ENCODE measurements at places on chromosomes 5 and 9.

GRCh38 chr5:3801967-3802366 lies 206.3 kb downstream of the IRX1 start:
- DNase-seq, result no peak

GRCh38 chr9:91966503-91966902 lies 16.5 kb upstream of the ROR2 start:
- DNase-seq, result no peak

GRCh38 chr5:16901021-16901644 lies 35.0 kb downstream of the MYO10 start:
- no peak for DNase-seq

GRCh38 chr5:6902597-6902996 lies 189.4 kb downstream of the TENT4A start:
- DNase-seq, result no peak

DNA sequence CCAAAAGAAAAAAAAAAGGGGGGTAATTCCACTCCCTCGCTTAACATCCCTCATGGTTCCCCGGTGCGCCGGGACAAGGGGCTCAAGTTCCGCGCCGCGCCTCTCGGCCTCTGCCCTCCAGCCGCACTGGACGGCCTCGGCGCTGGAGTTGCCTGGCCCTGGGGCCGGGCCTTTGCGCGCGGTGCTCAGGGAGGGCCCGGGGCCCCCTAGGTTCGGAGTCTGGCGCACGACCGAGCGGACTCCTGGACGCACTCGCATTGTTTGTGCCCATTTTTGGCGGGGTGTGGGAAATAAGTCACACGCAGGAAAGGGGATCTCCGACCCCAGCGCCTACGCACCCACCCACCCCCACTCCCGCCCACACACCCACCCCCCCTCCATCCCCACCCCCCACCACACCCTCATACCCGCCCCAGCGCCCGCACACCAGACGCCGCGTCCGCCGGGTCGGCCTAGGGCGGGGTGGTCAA lies 381 bp downstream of the MED22 start:
- DNase-seq, result no peak

DNA sequence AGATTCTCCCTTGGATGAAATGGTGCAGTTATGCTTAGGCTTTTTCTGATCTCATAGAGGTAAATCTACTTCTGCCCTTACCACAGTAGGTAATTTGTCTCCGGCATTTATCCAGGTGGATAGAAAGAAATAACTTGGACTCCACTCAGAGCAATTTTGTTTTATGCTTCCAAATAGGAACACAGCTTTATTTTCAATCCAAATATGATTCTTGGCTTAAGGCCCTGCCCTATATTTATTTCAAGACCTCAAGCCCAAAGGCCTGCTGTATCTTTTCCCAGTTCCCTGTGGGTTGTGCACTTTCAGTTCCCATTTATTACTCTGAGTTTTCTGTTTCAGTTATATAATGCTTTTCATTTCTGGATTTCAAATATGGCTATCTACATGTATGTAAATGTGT lies 274.2 kb upstream of the SMC2 start:
- no peak for DNase-seq

- no peak for DNase-seq
Observed at GRCh38 chr9:84862308-84862707, 192.8 kb downstream of the NTRK2 start.

DNA sequence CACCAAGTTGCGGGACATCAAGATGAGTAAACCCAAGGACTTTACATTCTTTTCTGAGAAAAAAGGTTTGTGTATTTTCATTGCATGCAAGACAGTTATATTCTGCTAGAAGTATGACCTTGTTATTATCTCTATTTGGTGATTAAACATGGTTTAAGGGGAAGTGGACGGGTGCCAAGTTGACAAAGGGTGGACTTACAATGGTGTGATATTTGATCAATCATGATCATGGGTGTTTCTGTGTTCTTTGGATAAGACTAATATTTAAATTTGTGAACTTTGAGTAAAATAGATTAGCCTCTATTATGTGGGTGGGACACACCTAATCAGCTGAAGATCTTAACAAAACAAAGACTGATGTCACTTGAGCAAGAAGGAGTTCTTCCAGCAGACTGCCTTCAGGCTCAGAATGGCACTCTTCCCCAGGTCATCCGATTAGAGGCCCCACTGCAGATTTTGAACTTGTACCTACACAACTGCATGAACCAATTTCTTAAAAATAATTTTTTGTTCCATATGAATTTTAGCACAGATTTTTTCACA lies 782.9 kb downstream of the CDH12 start:
- DNase-seq, result no peak

DNA sequence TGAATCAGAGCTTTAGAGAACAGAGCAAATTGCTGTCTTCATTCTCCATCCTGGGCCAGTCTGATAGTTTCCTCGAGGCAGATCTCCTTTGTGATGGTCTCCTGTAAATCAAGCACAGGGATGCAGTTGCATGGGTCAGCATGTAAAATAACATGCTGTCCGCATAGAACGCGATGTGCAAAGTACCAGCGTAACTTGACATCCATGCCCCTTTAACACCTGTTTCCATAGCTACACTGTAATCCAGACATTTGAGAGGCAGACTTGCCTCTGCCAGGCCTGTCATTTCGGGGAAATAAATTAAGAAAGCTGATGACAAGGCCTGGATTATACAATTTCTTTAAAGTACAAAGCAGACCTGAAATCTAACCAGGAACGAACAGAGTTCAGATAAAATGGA lies 413.5 kb downstream of the TLE4 start:
- no peak for DNase-seq

DNA sequence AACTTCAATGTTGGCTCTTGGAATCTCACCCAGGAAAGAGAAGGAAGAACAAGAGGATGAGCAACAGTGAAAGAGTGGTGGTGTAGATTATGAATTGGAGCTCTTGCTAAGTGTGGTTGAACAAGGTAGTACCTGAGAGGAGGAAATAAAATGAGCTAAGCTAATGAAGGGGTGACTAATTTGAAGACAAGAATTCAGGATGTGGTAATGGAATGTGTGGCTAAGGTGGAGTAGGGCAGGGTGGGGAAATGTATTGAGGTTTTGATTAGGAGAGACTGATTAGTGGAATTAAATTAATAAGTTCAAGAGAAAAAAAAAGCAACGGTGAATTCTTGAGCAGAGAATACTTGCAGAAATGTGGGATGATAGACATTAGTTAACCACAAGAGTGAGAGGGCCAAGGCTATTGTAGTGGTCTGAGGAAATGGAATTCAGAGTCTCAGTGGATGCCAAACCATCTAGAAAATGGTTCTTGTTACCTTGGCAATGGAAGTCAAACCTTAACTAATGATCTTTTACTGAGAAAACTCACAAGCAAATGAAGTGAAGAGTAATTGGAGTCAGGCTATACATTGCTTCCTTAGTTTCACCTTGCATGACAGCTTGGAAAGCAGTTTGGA lies 648.3 kb upstream of the ZNF608 start:
- no peak for DNase-seq

- no peak for DNase-seq
Observed at GRCh38 chr9:135230817-135231520, 143.5 kb downstream of the OLFM1 start.

Data from stimulated activated CD4-positive, alpha-beta T cell treated with anti-CD3 and anti-CD28 coated beads, Interleukin-2, amount 100 ng/mL, for 48 hours (primary cell).